ENCODE measurements at places on chromosomes 5 and 9. TPM values are rescaled to one million over a fixed set of nuclear protein-coding genes. Genes with fewer than 3 reads are reported as not detected.
A peak's percentile ranks its signal among the peaks of the same experiment; 100 is the strongest.

The ORM2 gene
- not detected for total RNA-seq

GRCh38 chr5:133245191-133246052, 193.6 kb downstream of the HSPA4 start:
- DNase-seq: no peak

The KCNT1 gene
- not detected for total RNA-seq

DNA sequence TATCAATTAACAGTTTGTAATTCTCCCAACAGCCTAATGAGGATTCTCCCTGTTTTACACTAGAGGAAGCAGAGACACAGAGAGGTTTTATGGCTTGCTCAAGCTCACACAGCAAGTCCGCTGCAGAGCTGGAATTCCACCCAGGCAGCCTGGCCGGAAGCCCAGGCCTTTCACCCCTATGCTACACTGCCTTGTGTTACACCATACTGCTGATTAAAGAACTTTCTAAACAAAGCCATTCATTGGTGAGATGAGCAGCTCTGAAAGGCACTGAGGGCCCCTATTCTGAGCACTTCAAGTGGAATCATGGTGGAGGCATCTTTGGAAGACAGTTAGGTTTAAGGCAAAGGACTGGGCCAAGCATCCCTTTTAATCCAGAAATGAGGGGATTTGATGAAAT, 14.7 kb upstream of the LARP1 start:
- DNase-seq: peak; percentile 52

GRCh38 chr9:27348785-27349697, 52.1 kb upstream of the EQTN start:
- no peak for DNase-seq

GRCh38 chr5:169024421-169024820, 276.5 kb downstream of the SLIT3 start:
- DNase-seq: no peak

The SGCD gene
- not detected for total RNA-seq

The PLAC8L1 gene
- not detected for total RNA-seq

The SAXO1 gene
- total RNA-seq: 0.15 TPM

- no peak for DNase-seq
Measured at GRCh38 chr9:7042124-7042523, 284.4 kb downstream of the KDM4C start.

DNA sequence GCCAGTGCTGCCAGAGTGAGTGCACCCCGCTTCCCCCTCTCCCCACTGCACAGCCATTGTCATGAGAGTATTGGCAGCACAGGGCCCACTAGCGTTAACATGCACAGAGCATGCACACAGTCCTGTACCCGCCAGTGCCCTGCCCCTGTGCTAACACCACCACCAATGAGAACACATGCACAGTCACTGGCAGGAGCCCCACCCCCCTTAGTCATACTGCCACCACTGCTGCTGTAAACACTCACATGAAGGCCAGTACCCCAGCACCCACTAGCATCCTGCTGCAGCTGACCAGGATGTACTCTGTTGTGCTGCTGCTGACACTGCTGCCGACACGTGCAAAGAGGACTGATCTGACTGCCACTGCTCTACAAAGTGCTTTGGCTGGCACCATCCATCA, 19.5 kb upstream of the RANBP6 start:
- DNase-seq: no peak

The NOXA1 gene
- 0.65 TPM for total RNA-seq

The ADAMTS12 gene
- total RNA-seq: 16.7 TPM

GRCh38 chr9:99807276-99807852, 14.3 kb upstream of the NR4A3 start:
- DNase-seq: peak; percentile 76

DNA sequence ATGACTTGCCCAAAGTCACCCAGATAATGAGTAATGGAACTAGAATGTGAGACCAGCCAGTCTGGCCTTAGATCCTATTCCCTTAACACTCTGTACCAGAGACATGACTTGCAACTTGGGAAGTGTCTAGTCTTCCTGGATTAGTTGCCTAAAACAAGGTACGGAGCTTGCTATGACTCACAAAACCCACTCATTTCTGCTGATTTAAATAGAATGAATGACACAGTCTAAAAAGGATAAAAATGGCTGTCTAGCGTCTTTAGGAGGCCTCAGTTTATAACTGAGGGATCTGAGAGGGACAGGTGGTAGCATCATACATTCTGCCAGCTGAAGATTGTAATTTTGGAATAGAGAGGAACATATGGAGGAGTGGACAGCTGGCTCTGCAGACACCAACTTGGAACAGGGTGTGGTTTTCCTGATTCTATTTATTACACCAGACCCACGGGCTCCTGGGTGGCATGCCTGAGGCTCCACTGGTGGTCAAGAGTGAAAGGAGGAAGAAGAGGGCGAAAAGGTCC, 62.7 kb downstream of the ABLIM3 start:
- DNase-seq: no peak

GRCh38 chr9:88775037-88775471, 216.2 kb upstream of the S1PR3 start:
- no peak for DNase-seq

- DNase-seq: peak; percentile 72
Measured at GRCh38 chr5:93584596-93585040, 1.6 kb downstream of the NR2F1 start.

The SPATA31E1 gene
- not detected for total RNA-seq

The SLC36A2 gene
- total RNA-seq: not detected

GRCh38 chr5:74241751-74242140, 398.8 kb downstream of the ENC1 start:
- no peak for DNase-seq

- DNase-seq: peak; percentile 33
Measured at GRCh38 chr5:14663734-14664269, 716 bp upstream of the OTULIN start.

The NR2F1 gene
- 21.1 TPM for total RNA-seq

The FOXD4L3 gene
- not detected for total RNA-seq

- DNase-seq: no peak
Measured at GRCh38 chr9:75615284-75615683, 275.2 kb upstream of the PCSK5 start.

DNA sequence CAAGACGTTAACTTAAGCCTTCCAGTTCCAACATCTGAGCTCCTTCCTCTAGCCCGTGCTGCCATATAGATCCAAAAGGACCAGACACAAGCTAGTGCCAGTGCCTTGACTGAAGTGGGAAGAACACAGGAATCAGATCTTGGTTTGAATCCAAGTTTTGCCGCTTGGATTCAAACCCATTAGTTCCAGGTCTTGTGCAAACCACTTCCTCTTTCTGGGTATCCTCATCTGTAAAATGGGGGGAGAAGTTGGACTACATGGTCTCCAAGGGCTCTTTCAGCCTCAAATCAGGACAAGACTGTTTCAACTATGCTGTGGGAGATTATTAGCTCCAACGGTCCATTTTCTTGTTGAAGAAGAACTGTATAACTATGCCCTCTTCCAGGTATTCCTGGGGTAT, 32.6 kb downstream of the TTLL11 start:
- no peak for DNase-seq

The C5 gene
- total RNA-seq: 4.5 TPM

DNA sequence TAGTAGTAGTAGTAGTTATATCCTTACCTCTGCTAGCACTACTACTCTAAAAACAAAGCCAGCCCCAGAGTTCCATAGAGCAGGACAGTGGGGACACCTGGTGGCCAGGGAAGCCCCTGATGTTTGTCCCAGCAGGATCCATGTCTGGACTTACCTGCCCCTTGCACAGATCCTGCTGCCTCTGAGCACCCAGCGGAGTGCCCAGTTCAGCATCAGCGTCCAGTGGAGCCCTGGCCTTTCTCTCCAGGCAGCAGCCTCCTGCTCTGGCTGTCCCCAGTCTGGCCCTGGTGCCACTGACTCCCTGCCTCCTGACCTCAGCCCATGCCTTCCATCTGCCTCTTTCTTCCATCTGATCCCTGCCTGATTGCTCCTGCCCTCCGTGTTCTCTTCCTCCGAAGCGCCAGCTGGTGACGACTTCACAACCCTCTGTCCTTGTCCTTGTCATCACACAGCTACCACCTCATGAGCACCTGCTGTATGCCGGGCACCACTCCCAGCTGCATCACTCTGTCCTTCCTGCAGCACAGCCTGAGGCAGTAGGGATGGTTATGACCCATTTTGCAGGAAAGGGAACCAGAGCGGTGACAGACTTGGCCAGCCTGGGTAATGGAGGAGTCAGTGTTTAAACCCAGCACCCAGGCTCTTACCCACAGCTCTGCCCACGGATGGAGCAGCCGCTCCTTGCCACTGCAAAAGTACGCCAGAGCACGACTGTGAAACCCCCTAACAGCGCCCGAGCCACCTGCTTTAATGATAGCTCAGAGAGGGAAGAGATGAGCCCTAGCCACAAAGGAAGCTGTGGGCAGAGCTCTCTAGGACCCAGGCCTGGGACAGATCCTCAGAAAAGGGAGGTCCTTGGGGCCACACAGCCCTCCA, 11.5 kb downstream of the SARDH start:
- peak; percentile 75 for DNase-seq

The SNX18 gene
- total RNA-seq: 17.9 TPM

The NTNG2 gene
- total RNA-seq: 1.2 TPM

The STPG3 gene
- total RNA-seq: not detected

The NUTM2G gene
- not detected for total RNA-seq

DNA sequence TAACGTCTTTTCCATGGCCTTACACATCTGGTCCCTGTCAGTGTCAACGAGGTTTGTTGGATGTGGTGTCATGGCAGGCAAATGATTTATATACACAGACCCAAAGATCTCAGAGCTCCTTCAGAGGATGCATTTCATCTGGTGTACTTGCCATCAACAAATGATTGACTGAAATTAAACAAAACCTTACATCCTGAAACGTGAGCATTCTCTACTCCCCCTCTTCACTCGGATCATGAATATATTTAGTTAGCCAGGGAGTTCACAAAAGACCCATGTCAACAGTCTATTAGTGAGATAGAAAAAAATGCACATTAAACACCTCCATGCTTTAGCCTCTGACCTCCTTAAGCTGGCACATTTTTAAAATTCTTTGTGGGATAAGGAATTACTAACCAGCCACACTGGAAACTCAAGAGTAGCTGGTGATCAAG, 215.6 kb downstream of the EFNA5 start:
- peak; percentile 29 for DNase-seq

The MLANA gene
- not detected for total RNA-seq

The NUTM2F gene
- total RNA-seq: 0.22 TPM

The ACOT12 gene
- total RNA-seq: not detected

The EPB41L4B gene
- total RNA-seq: 6.2 TPM

DNA sequence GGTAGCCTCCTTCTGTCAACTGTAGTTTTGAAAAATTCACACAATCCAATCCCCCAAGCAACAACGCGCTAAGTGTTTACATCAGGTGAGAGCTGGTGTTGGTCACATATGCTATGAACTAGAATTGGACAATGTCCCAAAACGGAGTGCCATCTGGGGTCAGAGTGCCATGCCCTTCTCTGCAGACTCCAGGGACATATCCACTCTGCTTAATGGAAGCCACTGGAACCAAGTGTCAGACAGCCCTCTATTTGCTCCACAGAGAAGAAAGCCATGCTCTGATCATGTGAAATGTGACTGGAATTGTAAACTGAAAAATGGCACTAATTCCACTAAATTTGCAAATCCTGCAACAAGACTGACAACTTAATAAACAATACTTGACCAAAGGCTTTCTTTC, 12.2 kb downstream of the ABCA1 start:
- no peak for DNase-seq

GRCh38 chr9:99828417-99829176, 6.9 kb downstream of the NR4A3 start:
- DNase-seq: peak; percentile 81

The FCN2 gene
- total RNA-seq: not detected

The PSAT1 gene
- total RNA-seq: 357 TPM
